NCI-H69 (cell line): ENCODE measurements at places on chromosomes 6 and 20.

DNA sequence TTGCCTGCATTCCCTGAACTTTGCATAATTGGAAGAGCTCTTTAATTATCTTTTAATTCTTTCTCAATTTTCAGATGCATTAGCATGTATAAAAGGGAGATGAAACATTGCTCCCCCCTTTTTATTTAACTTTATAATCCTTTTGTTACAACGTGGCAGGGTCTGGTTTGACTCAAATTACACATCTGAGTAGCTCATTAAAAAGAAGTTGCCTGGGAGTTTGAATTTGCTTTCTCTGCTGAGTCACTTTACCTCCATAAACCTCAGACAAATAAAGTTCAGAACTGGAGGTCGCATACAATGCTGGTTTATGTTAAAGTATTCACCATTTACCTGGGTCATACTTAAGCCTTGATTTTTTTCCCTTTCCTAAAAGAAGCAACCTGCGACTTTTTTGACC is 495.2 kb downstream of the PREX1 start:
- DNase-seq, result no peak

DNA sequence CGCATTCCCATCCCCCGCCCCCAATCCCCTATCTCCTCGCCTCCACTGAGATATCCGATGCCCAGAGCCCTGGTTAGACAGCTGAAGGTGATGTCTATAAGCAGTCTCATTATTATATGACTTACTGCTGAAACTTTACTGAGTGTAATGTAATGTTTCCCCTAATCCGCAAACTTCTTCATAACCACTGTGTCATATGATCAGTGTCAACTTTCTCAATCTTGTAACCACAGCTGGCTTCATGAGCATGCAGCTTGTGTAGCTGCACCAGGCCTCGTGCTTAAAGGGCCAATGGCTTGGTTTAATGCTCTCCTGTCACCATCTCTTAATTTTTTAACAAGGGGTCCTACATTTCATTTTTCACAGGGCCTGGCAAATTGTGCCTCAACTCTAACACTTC is 8.1 kb downstream of the ASIP start:
- no peak for DNase-seq

DNA sequence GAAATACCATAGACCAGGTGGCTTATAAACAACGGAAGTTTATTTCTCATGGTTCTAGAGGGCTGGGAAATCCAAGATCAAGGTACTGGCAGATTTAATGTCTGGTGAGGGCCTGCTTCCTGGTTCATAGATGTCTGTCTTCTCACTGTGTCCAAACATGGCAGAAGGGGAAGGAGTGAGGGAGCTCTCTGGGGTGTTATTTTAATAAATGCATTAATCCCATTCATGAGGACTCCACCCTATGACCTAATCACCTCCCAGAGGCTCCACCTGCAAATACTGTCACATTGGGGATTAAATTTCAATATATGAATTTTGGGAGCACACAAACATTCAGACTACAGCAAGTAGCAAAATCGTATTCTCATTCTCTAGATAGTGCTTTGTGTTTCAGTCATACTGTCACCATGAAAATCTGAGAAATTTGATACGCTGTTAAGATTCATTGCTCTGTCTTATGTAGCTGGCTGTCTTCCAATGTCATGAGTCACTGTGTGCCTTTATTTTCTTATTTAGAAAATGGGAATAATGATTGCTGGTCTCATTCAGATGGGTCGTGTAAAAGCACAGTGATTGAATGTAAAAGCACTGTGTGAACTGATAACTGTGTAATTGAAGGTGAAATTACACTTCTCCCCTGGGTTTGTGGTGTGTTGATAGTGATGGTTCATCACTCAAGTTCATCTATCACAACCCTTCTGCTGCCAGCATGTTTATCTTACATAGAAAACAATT is 8.9 kb upstream of the ERVFRD-1 start:
- peak; percentile 84 for DNase-seq

DNA sequence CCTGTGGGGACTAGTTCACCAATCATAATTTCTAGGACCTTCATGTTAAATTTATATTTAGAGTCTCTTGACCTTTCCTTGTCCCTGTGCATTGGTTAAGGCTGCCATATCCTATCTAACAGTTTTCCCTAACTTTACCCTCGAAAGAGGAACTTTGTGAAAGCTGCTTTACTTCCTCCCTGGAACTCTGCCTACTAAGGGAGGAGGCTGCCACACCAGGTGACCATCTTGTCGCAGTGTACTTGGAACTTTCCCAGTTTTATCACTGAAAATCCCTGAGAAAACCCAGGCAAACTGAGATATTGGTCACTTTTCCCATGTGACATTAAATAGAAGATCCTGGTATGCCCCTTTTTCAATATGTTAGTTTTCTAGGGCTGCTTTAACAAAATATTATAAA is 317.6 kb upstream of the TSHZ2 start:
- no peak for DNase-seq

DNA sequence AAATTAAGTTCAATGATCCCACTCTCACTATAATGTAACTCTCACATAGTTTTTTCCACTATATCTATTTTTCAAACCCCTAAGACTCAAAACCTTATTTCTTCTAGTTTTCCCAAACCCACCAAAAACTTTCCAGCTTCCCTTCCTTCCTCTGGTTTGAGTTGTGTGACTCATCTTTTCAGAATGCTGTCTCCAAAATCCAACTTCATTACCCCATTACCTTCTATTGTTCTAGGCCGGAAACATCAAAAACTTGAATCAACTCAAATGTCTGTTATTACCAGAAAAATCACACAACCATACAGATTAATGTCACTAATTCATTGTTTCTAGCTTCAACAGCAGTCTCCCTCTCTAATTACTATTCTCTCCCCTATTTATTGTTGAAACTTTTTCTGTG is 1090.3 kb downstream of the HACE1 start:
- no peak for DNase-seq

GRCh38 chr6:136429264-136430065 is 120.8 kb downstream of the MAP7 start:
- DNase-seq, result peak; percentile 59

DNA sequence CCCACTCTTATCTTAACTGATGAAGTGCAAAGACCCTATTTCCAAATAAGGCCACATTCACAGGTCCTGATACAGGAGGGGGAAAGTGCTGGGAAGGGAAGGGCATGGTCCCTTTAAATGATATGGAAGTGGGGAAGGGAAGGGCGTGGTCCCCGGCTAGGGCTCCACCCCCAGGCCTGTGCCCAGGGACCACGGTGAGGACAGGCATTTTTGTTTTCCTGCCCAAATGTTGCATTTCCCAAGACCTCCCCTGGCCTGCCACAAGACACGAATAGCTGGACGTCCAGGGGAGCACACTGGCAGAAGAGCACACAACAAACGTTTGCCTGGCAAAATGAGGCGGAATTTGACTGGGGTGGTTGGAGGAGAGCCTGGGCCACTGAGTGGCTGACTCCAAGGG is 16.1 kb upstream of the HFE start:
- DNase-seq, result no peak

DNA sequence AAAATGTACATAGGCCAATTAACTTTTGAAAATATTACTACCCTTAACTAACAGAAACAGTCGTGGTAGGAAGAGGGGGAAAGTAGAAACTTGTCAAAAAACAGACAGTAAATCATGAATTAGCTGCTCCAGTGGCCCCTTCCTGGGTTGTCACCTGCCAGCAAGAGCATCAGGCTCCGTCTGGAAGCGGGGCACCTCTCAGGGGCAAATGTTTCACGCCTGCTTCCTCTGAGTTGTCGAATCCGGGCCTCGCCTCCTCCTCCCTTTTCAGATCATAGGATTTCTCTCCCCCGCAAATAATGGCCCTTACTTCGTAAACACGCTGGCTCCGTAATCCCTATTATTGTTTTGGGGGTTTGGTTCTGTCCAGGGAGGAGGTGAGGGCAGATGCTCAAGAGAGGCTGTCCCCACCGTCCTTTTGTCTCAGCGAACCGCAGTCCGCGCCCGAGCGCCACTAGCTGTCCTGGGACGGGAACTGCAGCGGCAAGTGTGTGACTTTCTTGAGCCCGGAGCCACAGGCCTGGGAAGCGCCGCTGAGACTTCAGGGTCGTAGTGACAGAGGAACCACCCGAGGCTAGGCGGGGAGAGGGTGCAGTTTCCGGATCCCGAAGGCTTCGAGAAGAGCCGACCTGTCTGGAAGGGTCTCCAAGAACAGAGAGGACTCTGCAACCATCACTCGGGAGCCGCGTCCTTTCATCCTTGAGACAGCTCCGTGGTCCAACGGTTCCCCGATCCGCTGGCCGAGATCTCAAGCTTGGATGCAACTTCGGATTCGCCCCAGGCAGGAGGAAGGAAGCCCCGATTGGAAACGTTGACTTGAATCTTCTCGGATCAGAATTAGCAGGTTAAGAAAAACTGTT is 214.5 kb upstream of the ZNF184 start:
- DNase-seq, result peak; percentile 94

DNA sequence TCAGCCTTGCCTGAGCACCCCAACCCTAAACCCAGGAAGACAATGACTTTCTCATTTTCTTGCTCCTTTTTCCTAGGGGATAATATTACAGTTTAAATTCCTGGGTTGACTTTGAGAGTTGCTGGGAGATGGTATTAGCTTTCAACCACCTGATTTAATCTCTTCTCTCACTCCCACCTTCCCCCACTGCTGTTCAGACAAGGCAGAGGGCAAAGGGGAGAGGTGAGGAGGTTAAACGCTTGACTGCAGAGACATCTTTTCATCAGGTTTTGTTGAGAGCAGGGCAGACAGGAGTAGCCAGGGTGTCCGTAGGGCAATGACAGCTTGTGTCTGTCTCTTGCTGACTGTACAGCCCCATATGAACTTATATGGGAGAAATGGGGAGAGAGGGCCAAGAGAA is 811.2 kb downstream of the MAFB start:
- peak; percentile 82 for DNase-seq

GRCh38 chr6:139528471-139528870 is 154.0 kb upstream of the CITED2 start:
- DNase-seq, result no peak

GRCh38 chr6:160348223-160349019 is at the start of gene SLC22A3:
Gene SLC22A3, plus strand, starts transcription at chr6:160348378. Its CDS starts 42 bp downstream, at chr6:160348420.
- no peak for DNase-seq
